ENCODE measurements at places on chromosomes 1 and 21. TPM values are rescaled to one million over a fixed set of nuclear protein-coding genes. Genes with fewer than 3 reads are reported as not detected.

Gene FAM163A
- total RNA-seq, result not detected

Gene AUNIP
- 0.50 TPM for total RNA-seq

DNA sequence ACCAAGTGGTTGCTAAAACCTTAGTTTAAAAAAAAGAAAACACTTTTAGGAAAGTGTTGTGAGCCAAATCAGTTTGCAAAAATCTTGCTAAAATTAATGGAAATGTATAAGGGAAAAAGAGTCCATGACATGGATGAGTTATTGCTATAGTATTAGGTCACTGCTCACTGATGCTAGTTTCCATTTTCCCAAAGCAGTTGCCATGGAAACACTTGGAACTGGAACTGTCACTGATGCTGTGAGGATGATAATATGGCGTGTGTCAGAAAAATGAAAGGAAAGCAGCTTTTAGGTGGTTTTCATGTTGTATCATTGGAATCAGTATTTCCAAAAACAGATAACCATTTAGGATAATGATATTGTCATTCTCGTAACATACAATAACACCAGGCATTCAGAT is 104.4 kb downstream of the PHTF1 start:
- no peak overlapping the region for H3K4me3 ChIP-seq
- no peaks in the 10 kb centered on the region for H3K36me3 ChIP-seq
- no peak overlapping the region for H3K27ac ChIP-seq
- H3K27me3 ChIP-seq, result no peaks in the 10 kb centered on the region

DNA sequence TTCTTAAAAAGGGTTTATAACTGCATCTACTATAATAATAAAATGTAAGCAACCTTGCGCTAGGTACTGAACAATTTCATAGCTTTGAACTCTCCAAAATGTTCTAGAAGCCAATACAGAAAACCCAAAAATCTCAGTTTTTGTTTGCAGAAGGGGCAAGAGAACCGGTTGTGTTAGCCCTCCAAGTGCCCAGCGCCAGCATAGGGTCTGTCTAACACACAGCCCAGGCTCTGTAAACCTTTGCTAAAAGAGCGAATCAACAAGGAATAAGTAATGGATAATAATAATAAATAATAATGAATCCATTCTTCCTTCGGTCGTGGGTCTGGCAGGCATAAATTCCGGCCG is 333 bp upstream of the CHAF1B start:
- DNase-seq, result no peak
- H3K36me3 ChIP-seq, result no peaks in the 10 kb centered on the region
- H3K27me3 ChIP-seq, result no peaks in the 10 kb centered on the region
- H3K27ac ChIP-seq, result no peak overlapping the region
- H3K4me1 ChIP-seq, result peaks cover 12% of the 10 kb centered on the region

DNA sequence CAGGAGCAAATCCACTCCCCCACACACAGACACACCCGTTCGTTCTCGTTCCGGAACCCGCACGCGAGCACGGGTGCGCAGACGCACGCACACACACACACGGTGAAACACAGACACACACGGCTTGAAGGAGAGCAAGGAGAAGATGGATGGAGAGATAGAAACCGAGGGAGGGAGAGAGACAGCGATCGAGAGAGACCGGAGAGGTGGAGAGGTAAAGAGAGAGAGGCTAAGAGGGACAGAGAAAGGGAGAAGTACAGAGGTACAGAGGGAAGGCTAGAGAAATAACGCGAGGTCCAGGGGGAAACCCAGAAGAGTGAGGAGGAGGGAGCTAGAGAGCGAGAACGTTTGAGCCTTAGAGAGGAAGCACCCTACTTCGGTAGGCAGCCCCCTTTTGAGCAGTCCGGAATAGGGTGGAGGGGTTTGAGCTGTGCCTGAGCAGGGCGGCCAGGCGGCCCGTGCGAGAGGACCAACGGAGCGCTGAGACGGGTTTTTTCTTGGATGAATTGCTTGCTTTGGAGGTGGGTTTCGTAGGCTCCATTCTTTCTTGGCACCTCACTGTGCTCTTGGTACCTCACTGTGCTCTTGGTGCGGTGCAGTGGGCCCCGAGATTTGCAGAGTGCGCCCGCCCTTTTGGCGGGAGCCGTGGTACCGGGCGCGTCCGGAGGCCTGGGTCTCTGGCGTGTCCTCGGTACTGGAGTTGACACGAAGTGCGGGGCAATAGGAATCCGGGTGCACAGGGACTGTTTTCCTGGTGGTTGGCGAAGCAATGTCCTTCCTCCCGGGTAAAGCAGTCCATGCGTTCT is 88.4 kb upstream of the RHOU start:
- peaks cover 50% of the 10 kb centered on the region for H3K27me3 ChIP-seq
- peak overlapping the region; percentile 54 for H3K4me3 ChIP-seq
- peaks cover 26% of the 10 kb centered on the region for H3K4me1 ChIP-seq
- H3K27ac ChIP-seq, result no peak overlapping the region
- peak; percentile 73 for DNase-seq

Gene PLPPR5
- not detected for total RNA-seq

DNA sequence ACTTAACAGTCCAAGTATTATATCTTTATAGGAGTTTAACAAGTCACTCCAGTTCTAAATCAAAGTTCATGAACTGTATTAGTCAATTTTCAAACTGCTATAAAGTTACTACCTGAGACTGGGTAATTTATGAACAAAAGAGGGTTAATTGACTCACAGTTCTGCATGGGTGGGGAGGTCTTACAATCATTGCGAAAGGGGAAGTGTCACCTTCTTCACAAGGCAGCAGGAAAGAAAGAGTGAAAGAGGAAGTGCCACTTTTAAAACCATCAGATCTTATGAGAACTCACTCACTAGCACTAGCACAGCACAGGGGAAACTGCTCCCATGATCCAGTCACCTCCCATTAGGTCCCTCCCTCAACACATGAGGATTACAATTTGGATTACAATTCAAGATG is 70.0 kb downstream of the CLCA4 start:
- H3K36me3 ChIP-seq, result no peaks in the 10 kb centered on the region
- no peaks in the 10 kb centered on the region for H3K27me3 ChIP-seq
- peak overlapping the region; percentile 64 for H3K27ac ChIP-seq
- DNase-seq, result peak; percentile 23
- no peak overlapping the region for H3K4me3 ChIP-seq

DNA sequence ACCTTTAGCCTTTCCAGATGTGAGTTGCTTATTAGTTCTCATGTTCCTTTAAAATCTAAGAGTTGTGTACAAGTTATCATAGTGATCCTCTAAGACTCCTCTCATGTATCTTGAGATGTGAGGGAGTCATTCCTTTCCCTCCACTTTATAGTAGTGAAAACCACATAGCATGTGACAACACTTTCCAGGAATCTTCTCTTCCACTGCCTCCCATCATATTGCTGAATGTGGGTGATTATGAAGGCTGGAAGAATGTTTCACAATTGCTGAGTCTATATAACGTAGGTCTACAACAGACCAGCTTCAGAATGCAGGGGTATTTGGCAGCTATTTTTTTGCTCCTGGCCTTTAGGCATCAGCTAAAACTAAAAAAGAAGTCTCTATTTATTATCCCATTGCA is 44.7 kb upstream of the LRRC7 start:
- no peaks in the 10 kb centered on the region for H3K4me1 ChIP-seq
- no peaks in the 10 kb centered on the region for H3K36me3 ChIP-seq
- no peak overlapping the region for H3K27ac ChIP-seq
- no peak overlapping the region for H3K4me3 ChIP-seq
- no peak for DNase-seq

DNA sequence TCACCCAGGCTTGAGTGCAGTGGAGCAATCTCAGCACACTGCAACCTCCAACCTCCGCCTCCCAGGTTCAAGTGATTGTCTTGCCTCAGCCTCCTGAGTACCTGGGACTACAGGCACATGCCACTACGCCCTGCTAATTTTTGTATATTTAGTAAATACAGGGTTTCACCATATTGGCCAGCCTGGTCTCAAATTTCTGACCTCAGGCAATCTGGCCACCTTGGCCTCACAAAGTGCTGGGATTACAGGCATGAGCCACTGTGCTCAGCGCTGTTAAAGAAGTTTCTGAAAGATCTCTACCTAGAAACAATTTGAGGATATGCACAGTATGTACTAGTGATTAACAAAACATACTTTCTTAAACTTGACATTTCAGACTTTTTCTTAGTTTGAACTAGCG is 182.6 kb upstream of the ESRRG start:
- H3K4me1 ChIP-seq, result no peaks in the 10 kb centered on the region
- H3K27ac ChIP-seq, result no peak overlapping the region
- H3K4me3 ChIP-seq, result no peak overlapping the region

Gene LCE2A
- total RNA-seq, result not detected

DNA sequence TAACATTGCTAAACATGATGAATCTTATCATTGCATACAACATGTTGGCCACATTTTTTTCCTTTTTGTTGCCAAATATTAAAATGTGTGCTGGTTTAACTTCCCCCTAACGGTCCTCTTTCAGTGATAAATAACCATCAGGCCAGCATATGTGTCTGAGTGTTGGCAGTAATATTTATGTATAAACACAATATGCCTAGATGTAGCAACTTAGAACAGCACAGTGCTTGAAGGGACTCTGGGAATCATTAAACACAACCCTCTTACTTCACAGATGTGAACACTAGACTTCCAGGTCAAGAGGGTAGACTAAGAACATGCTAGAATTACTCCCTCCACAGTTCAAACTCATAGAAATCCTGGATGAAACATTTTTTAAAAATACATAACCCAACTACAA is 581.8 kb downstream of the PLPP3 start:
- DNase-seq, result no peak
- no peaks in the 10 kb centered on the region for H3K4me1 ChIP-seq
- H3K27me3 ChIP-seq, result no peaks in the 10 kb centered on the region

- H3K36me3 ChIP-seq, result peaks cover 25% of the 10 kb centered on the region
- no peak for DNase-seq
- H3K27ac ChIP-seq, result no peak overlapping the region
- no peaks in the 10 kb centered on the region for H3K4me1 ChIP-seq
- no peaks in the 10 kb centered on the region for H3K27me3 ChIP-seq
Measured at GRCh38 chr21:42291751-42292562, 23.3 kb downstream of the TFF3 start.

DNA sequence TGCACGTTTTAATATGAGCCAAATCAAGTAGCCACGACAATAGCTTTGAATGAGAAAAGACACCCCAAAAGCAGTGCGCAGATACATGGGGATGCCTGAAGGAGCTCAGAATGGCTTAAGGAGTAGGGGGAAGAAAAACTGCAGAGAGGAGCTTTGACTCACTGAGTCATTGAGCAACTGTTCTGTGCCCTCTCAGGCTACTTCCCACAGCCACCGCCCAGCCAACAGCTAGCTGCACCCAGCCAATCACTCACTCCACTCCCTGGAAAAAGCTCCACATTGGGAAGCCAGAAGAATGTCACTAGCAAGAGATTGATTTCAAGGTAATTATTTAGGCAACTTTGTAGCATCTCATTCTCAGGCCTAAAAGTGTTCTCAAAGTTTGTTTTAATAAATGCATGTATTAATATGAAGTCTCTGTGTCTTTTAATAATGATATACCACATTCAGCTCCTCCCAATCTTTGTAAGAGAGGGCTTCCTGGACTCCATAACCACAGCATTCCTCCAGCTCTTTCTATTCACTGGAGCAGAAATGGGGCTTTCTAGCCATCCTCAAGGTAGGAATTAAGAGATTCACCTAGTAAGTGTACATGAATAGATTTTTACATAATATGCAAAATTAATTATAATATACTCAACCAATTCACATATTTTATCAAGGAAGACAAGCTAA is 16.8 kb downstream of the DUSP10 start:
- DNase-seq, result no peak
- no peak overlapping the region for H3K27ac ChIP-seq
- H3K27me3 ChIP-seq, result no peaks in the 10 kb centered on the region
- peaks cover 7% of the 10 kb centered on the region for H3K36me3 ChIP-seq
- peaks cover 42% of the 10 kb centered on the region for H3K4me1 ChIP-seq
- H3K4me3 ChIP-seq, result no peak overlapping the region

Measured in natural killer cell (primary cell).